ENCODE measurements at places on chromosomes 4 and X.
A peak's percentile ranks its signal among the peaks of the same experiment; 100 is the strongest.

- DNase-seq, result no peak
These were observed 2023.0 kb upstream of the AGA start for GRCh38 chr4:179465131-179465797.

GRCh38 chr4:24856586-24856985 lies 56.3 kb downstream of the CCDC149 start:
- DNase-seq, result no peak

DNA sequence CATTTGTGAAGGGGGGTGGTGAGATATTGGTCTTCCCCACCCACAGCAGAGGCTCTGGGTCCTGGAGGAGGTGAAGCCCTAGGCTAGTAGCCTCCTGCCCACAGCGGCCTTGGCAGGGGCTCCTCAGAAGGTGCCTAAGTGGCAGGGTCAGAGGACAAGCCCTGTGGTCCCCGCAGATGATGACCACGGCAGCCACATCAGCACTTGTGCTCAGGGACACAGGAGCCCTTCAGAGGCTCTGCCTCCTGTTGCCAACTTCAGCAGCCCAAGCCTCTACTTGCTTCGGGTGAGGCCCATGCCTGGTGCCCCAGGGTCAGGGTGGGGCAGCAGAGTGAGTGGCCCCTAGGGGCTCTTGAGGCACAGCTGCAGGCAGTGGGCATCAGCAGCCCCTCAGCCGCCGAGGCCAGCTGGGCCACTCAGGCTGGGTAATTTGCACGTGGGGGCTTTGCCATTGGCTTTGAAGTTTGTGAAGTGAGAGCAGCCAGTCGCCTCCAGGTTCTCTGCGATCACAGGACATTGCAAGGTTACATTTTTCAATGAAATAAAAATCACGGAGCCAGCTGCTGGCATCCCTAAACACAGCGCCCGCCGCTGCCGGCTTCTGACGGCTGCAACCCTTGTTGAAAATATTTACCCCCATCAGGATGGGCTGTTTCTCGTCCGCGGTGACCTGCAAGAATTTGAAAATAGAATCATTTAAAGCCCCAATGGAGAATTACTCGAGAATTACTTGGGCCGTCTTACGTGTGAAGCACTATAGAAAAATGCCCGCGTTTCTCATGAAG lies 108.5 kb downstream of the HMX1 start:
- DNase-seq, result no peak

GRCh38 chr4:138775890-138776289 lies 239.7 kb upstream of the NOCT start:
- DNase-seq, result no peak

DNA sequence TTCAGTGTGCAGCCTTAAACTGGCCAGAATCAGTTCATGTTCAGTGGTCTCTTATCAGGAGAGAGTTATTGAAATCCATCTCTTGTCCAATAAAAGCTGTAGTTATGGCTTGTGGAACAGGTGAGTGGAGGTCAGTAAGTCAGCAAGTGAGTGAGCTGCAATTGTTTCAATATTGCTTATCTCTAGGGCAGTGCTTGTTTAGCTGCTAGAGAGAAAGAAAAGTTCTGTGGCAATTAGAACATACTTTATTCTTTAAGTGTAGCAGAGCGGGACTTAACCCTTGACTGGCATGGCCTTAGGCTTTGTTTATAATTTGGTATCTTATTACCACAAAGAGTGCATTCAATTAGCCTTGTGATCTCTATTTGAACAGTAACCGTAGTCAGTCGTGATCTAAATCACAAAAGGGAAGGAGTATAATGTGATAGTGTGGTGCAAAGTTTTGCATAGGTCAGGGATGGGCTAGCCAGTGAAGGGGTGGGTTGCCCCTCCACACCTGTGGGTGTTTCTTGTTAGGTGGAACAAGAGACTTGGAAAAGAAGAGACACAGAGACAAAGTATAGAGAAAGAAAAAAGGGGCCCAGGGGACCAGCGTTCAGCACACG lies 6.9 kb upstream of the ETDC start:
- DNase-seq, result no peak

DNA sequence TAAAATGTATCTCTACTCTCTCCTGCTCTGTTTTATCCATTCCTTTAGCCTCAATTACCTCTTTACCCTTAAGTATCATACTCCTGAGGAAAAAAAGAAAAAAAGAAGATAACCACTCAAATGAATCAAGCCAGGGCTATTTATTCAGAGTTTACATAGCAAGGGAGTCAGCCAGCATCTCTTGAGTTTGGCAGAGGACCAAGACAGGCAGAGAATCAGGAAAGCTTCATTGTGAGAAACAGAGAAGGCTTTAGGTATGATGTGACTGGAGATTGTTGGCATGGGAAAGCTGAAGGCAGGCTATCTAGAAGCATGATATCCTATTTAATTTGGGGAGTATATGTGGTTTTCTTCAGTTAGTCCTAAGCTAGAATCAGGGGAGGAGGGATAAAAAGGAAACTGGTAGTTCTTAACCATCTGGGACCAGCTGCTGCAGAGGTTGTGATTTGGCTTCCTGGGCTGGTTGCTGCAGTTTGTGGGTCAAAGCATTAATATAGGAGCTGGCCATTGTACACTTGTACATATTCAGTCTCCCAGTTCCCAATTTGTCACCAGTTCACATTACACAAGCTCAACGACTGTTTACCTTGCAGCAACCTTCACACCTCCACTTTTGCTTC lies 11.2 kb downstream of the APELA start:
- DNase-seq, result no peak

- no peak for DNase-seq
These were observed 72.7 kb upstream of the MAD2L1 start for GRCh38 chr4:120139392-120139791.

GRCh38 chr4:80767944-80768343 lies 262.6 kb upstream of the BMP3 start:
- DNase-seq, result no peak

DNA sequence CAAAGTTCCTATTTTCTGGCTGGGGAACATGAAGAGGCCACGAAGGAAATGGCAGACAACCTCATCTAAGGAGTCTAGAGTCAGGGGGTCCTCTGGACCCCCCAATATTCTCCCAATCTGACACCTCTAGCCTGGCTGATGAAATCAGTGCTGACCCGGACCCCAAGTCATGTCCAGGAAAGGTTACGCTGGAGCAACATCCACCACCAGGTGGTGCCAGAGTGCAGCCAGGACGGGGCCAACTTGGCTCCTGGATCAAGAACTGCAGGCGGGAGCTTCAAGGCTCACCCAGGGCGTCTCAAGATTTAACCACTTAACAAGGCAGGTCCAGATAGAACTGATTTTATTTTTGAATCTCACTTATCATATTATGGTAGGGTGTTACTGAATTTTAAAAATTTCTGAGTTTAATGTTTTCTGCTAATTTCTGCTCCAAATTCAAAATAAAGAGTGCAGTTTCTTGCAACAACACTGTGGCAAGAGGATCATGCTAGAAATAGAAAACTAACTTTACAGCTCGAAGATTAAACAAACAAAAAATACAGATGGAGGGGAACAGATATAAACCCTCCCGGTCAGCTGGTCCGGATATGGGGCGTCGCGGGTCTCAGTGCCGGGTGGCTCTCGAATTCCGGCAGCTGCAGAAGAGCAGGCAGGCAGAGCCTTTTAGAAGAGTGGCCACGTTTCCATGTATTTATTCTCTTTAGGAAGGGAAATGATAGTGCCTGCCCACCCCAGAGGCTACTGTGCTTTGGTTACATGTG lies 135.5 kb downstream of the AFAP1 start:
- peak; percentile 81 for DNase-seq

DNA sequence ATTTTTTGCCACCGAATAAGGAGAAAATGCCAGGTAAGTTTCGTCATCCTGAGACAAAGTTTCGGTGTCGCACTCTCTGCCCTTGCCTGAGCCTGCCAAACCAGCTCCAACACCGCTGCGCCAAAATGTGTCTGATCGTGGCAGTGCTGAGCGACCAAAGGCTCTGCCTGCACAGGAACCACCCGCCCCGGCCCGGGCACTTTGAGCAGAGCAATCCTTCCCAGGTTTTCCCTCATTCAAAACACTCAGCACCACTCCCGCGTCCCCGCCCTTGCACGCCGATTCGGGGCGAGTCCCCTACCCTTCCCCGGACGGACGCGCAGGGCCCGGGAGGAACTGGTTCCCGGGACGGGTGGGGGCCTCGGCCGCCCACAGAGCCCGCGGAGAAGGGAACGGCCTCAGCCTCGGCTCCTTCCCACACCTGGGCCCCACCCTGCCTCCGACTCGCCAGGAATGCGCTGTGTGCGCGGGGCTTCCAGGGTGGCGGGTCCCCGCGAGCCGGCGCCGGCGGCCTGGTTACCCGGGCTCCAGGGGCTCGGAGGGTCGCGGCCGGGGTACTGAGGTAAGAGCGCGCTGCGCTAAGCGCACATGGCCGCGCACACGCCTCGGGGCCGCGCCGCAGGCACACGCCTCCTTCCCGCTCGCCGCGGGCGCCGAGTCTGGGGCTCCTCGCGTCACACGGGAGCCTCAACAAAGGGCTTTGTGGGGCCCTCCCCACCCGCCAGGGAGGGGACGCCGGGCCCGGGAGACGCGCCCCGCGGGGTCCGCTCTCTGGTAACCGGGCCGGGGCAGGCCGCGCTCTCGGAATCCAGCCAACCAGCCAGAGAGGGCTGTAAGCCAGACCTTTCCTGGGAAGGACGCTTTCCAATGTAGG lies at the start of gene C4orf36:
TSS of gene C4orf36 (minus strand) at position 661 of the 874 bp plus-strand sequence. CDS start 902 bp downstream, outside the sequence.
- peak; percentile 84 for DNase-seq

GRCh38 chrX:41718481-41719235 lies 5.3 kb upstream of the GPR82 start:
- no peak for DNase-seq

- no peak for DNase-seq
These were observed 2035.3 kb upstream of the TENM3 start for GRCh38 chr4:180207921-180208320.

DNA sequence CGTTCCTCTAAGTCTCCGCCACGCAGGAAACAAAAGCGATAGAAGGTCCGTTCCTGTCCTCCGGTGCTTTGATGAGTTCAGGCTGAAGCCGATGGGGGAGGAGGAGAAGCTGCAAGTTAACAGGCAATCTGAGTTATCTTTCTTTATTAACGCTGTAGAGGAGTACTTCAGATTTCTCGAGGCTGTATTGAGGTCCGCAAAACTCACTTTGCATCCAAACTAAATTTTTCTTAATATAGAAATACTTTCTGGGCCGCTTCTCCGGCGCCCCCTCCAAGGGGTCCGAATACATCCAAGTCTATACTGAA lies 395 bp upstream of the SOWAHB start:
- peak; percentile 23 for DNase-seq

DNA sequence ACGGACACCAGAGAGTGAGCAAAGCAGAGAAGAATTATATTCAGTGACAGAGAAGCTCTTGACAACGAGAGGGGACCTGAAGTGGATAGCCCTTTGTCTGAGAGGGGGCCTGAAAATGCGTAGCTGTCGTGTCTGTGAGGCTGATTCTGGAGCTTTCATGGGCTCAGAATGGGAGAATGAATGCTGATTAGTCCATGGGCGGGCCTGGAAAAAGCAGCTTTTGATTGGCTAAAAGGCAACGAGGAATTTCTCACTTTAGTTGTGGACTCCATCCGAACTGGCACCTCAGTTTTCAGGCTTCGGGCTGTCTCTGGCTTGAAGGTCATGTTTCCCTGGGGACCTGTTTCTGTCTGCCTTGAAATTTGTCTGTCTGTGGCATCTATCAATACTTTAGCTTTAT lies 487.1 kb downstream of the TECRL start:
- no peak for DNase-seq

DNA sequence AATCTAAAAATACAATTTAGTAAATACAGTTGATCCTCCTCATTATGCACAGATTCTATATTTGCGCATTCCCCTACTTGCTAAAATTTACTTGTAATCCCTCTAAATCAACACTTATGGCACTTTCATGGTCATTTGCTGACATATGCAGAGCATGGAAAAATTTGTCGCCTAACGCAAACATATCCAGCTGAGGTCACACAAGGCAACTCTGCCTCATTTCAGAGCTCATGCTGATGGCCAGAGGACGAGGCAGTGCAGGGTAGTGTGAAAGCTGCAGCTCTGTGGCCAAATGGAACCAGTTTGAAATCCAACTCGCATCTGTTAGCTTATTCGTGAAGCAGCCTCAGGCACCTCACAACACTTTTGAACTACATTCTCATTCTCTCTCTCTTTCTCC lies 39.7 kb upstream of the KLHL2 start:
- no peak for DNase-seq

DNA sequence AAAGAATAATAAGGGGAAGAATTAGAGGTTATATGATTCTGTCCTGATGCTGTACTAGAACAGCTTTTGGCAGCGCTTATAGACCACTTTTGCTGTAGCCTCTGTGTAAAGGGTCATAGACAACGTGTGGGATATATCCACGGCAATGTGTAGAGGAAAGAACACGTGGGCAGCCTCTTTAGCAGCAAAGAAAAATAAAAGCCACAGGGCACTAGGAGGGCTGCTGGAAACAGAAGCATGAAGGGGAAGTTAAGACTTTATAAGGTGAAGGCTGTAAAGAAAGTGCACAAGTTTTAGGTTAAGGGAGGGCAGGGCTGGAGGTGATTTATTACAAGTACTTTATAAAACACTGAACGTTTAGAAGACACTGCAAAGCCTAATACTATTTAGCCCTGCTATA lies 20.1 kb upstream of the PHEX start:
- DNase-seq, result no peak

DNA sequence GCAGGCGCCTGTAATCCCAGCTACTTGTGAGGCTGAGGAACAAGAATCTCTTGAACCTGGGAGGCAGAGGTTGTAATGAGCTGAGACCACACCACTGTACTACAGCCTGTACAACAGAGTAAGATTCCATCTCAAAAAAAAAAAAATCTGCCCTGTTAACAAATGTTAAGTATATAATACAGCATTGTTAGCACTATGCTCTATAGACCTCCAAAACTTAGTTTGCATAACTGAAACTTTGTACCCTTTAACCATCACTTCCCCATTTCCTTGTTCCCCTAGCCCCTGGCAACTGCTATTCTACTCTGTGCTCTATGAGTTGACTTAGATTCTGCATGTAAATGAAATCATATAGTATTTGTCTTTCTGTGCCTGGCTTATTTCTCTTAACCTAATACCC lies 76.7 kb downstream of the TAB3 start:
- no peak for DNase-seq

DNA sequence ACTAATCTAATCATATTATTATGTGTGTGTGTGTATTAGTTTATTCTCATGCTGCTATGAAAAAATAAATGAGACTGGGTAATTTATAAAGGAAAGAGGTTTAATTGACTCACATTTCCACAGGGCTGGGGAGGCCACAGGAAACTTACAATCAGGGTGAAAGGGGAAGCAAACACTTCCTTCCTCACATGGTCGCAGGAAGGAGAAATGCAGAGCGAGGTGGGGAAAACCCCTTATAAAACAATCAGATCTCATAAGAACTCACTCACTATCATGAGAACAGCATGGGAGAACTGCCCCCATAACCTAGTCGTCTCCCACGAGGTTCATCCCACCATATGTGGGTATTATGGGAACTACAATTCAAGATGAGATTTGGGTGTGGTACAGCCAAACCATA lies 190.9 kb upstream of the TAPT1 start:
- DNase-seq, result no peak

Data from G401 (cell line).